DMS79 treated with DMSO at 0.1 percent for 48 hours (cell line): ENCODE measurements at places on chromosomes 6 and 20.

DNA sequence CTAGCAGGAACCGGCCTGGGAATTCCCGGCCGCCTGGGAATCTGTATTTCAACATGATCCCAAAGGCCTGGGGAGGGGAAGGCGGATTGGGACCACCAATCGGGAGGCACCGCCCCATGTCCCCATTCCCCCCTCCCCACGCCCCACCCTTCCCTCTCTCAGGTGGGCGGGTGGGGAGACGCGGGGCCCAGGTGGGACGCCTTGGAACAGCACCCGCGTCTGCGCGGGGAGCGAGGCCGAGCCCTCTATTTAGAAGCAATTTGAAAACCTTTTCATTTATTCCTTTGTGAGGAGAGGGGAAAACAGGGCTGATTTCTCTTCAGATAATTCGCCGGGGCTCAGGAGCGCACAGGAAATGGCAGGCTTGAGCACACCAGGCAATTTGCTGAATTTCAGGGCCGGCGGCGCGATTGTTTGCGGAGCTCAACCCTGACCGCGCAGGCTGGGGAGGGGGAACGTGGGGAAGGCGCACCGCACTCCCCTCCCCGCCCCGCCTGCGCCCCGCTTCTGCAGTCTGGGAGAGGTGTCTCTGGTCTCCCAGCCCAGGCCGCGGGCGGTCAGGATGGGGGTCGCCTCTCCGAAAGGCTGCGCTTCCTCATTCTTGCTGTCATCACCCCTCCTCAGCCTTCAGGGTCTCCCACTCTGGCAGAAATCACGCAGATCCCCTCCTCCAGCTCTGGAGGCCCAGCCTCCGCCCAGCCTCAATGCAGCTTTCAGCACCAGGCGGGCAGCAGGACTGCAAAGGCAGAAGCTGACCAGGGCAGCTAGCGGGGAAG, 170.0 kb downstream of the GRM4 start:
- no peak for DNase-seq

DNA sequence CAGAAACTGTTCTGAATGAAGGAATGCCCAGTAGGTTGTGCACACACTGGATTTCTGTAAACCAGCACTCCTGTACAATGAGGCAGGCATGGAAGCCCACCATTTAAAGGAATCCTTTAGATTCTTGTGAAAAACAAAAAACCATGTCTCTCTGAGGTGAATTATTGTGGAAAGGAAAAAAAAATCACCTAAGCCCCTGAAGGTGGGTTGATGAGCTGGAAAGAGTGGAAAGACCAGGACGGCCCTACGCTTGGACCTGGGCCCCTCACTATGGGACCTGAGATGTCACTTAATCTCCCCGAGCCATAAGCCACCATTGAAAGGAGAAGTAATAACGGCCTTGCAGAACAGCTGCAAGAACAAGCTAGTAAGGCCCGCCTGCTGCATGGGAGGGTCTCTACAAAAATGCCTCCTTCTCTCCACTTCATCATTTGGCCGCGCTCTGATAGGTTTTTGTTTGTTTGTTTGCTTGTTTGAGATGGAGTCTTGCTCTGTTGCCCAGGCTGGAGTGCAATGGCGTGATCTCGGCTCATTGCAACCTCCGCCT, 68.8 kb downstream of the RAB44 start:
- DNase-seq: no peak

- DNase-seq: no peak
Measured at GRCh38 chr20:6492271-6493055, 275.0 kb upstream of the BMP2 start.

DNA sequence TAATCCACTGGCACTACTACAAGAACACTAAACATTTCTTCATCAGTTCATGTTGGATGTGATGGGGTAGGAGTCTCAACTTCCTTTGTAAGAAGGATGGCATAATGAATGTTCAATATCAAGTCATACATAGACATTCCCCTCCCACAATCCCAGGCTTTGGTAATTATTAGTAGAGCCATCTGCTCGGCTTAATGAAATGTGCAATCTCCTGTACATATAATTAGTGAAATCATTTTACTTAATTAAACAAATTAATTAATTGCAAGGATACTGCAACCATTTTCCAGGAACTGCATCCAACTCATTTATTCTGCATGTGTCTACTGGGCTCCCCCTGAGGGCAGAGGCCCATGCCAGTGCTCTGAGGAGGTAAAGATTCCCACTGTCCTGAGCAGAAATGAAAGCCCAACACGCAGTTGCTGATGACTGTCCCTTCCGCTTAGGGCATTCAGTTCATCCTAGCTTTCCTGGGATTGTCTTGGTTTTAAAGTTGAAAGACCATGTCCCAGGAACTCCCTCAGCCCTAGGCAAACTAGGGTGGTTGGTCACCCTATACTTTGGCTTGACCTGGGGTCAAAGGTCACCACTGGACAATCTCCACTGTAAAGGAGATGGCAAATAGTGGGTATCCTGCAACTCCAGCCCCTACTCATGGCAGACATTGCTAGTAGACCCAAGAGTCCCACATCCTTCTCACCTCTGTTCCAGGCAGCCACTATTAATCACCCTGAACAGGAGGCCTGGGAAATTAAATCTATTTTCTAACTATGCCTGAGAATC, 109.8 kb downstream of the TRERF1 start:
- no peak for DNase-seq

GRCh38 chr6:36717231-36717825, 19.7 kb downstream of the RAB44 start:
- DNase-seq: no peak

DNA sequence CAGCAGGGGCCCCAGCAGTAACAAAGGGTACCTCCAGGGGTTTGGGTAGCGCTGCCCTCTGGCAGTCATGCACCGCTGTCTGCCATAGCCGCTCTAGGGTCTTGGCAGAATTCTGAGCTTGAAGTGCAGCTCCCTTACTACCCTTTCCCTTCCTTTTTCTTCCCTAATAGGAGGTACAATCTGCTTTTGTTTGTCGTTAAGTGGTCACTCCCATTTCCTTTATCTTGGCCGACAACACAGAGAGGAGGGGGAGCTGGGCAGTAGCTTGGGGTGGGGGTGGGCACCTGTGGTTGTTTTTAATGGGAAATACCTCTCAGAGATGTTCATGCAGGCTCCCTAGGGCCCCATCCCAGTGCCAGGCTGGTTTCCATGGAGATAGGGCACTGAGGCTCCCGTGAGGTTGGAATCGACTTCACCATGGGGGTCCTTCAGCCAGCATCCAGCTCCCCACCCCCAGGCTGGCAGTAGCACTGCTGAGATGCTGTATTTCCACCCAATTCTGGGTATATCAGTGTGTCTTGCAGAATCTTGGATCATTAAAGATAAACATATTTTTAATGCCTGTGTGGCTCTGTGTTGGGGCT, 18.6 kb downstream of the CCDC167 start:
- peak; percentile 70 for DNase-seq

DNA sequence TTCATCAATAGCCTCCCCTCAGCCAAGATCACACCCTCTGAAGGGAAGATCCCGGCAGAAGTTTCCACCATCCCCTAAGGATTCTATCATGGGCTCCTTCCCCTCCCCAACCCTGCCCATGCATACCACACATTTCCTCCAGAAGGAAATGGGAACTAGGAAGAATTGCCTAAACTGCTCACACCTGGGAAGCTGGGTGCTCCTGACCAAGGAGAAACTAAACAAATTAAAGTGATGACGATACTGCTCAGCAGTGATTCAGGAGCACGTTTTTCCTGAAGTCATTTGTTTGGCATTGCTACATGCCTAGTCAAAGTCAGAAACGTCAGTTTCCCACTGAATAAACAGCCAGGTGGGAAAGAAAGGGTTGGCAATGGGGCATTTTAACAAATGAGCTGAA, 136.1 kb upstream of the CDYL start:
- DNase-seq: no peak

- no peak for DNase-seq
Measured at GRCh38 chr6:10542213-10542612, 21.1 kb downstream of the GCNT2 start.
